ENCODE measurements at places on chromosomes 13 and 19. TPM values are rescaled to one million over a fixed set of nuclear protein-coding genes. Genes with fewer than 3 reads are reported as not detected.

DNA sequence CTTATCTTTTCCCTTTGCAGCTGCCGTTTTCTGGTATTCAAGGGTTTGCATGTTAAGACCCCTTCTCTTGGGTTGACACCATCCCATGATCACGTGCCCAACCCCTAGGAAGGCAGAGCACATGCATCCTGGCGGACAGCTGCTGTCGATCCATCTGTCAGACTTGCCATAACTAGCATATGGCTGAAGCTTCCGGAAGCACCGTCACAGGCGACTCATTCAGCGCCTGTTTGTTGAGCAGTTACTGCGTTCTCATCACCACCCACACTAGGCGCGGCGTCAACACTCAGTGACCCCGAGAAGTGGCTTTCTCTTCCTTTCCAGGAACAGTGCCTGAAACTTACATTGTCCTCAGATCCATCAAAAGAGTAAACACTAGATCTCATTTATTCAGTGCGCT, 93.6 kb downstream of the SOX1 start:
- DNase-seq = no peak

- no peak for DNase-seq
Measured at GRCh38 chr13:36124236-36124822, 6.9 kb downstream of the DCLK1 start.

DNA sequence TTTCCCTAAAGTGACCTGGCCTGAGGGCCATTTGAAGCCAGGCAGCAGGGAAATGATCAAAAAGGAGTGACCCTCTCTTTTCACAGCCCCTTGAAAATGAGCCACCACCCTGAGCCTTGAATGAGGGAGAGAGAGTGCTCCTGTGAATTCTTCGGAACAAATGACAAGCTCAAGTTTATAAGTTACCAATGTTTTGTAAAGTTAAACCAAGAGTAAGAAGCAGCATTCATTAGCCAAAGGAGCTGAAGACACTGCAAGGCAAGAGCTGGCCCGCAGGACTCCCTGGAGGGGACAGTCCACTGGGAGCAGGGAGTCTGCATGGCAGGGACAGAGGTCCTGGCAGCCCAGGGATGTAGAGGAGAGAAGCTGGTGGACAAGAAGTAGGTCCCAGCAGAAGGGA, 16.7 kb upstream of the CCNP start:
- DNase-seq = no peak

- no peak for DNase-seq
Measured at GRCh38 chr13:110221406-110222117, 85.4 kb downstream of the COL4A1 start.

- no peak for DNase-seq
Measured at GRCh38 chr13:67229481-67230403, at the start of gene PCDH9. TSS of gene PCDH9 (minus strand) at chr13:67230336. CDS start at chr13:67228440, 1,896 bp downstream.

- no peak for DNase-seq
Measured at GRCh38 chr19:976476-976875, 7.7 kb upstream of the WDR18 start.

GRCh38 chr13:105341256-105341655, 1194.2 kb downstream of the EFNB2 start:
- no peak for DNase-seq

DNA sequence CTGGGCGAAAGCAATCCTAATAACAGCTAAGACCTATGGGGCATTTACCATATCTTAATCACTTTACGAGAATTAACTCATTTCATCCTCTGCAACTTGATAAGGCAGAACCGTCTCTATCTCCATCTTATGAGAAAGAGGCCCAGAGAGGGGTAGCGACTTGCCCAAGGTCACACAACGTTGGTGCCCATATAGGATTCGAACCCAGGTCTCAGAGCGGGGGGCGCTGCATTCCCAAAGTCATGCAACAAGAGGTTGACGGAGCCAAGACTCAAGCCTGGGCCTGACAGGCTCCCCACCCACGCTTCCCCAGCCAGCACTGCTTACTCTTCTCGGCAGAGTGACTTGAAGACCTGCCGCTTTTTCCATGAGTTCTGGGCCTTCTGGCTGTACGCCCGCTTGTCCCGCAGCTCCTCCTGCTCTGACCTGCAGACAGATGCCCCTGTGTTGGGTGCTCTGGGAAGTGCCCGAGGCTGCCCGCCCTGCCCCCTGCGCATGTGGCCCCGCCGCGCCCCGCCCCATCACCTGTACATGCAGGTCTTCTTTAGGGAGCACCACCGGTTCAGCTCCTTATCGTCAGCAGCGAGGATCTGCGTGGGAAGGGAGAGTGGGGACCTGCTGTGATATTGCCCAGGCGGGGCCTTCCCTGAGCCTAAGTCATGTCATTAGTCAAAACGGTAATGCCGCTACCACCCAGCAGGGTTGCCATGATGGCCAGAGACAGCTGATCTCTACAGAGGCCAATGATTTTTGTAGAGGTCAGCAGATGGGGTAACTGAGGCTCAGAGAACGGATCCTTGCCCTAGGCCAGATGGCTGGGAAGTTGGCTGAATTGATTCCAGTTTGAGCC, 10.8 kb downstream of the KRI1 start:
- DNase-seq = no peak

The NMRK2 gene
- total RNA-seq = not detected

The PLK5 gene
- total RNA-seq = not detected

Measured in epithelial cell of proximal tubule (primary cell).